ENCODE measurements at places on chromosomes 4 and X.

DNA sequence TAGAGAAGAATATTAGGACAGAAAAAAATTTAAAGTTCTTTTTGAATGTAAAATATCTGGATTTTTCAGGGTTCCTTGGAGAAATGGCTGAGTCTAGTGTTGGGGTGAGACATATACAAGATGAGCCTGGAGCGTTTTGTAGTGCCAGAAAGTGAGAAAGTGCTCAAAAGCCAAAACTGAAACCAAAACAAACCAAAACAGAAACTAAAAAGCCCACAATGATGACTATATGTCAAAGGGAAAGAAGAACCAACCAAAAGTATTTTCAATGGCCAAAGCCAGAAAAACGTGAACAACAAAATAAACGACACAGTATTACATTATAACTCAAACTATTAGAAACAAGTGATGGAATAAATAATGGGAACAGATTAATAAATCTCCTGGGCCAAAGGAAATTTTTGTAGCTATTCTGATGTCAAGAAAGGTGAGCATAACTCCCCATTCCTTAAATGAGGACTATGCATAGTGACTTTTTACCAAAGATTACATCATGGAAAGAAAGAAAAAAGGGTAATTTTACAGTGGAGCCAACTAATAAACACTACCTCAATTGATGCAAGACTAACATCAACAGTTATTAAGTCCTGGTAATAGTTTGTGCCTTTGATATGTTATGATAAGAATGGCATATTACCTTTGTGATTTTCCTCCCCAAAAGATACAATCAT, 1137.6 kb downstream of the C4orf33 start:
- no peak for DNase-seq

- no peak for DNase-seq
Measured at GRCh38 chrX:125175991-125176584, 143.6 kb upstream of the TEX13C start.

GRCh38 chrX:101460669-101461068, 24.6 kb upstream of the ARMCX4 start:
- DNase-seq, result no peak

GRCh38 chr4:137226900-137227299, 305.4 kb downstream of the PCDH18 start:
- no peak for DNase-seq

- no peak for DNase-seq
Measured at GRCh38 chr4:36082817-36083216, 161.5 kb downstream of the ARAP2 start.

- no peak for DNase-seq
Measured at GRCh38 chrX:149987613-149988012, 49.3 kb upstream of the EOLA2 start.

DNA sequence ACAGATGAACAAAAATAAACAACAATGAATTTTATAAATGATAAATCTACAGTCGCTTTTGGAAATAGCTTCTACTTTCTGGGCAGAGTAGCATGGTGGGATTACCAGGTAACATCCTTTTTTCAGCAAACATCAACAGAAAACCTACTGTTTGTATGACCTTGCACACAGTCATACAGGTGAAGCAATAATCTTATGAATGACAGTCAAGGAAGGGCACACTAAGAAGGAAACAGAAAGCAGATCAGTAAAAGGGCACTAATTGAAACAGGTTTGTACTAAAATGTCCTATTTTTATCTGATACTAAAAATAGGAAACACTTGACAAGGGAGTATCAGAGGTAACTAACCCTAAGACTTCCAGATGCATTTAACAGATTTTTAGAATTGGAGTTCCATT, 108.9 kb downstream of the DLG3 start:
- no peak for DNase-seq

DNA sequence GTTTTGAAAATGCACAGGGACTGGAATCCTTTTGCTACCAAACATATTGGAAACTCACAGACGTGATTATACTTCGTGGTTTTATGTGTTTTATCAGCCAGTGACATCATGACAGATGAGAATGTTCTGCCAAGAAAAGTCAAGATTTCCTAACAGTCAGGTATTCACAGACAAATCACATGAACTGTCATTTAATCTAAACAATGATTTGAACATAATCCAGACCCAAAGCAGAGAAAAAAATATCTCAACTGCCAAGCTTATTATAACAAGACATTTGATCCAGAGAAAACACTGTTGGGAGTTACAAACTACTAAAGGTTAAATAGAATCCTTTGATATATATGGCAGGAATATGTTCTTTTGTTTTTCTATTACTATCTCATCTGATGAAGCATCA, 635.9 kb upstream of the FRG1 start:
- DNase-seq, result no peak

DNA sequence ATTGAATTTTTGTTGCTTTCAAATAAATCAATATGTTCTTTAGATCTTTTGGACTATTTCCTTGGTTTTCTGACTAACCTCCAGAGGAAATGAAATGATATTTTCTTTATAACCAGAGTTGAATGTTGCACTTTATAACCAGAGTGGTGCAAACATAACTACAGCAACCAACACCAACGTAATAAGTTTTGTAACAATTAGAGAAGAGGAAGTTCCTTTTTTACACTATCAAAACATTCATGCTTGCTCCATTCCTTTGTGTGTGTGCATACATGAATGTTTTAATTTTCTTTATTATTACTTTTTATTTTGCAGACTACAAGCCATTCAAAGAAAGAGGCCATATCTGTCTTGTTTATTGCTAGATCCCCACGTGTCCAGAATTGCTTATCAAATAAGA, 193.0 kb upstream of the PPP3CA start:
- no peak for DNase-seq

Measured in stimulated activated naive CD8-positive, alpha-beta T cell treated with anti-CD3 and anti-CD28 coated beads, Interleukin-15, Interleukin-2, amounts not matched to agents 100 U/mL and 50 U/mL, for 24 hours (primary cell).